Thymus (tissue), 14 donors: ENCODE measurements at places on chromosomes 16 and 17. TPM values are rescaled to one million over a fixed set of nuclear protein-coding genes. Genes with fewer than 3 reads are reported as not detected.

Gene APRT
- polyA plus RNA-seq, result 122 TPM

Gene TBC1D3B
- 3.9 TPM for polyA plus RNA-seq

Gene RAB11FIP4
- polyA plus RNA-seq, result 5.3 TPM

Gene SLFN12
- polyA plus RNA-seq, result 3.4 TPM

Gene PRSS21
- 0.68 TPM for polyA plus RNA-seq

Gene CCL8
- polyA plus RNA-seq, result 2.9 TPM

Gene RASL10B
- 0.80 TPM for polyA plus RNA-seq

Gene MGAT5B
- 1.0 TPM for polyA plus RNA-seq

Gene NOS2
- polyA plus RNA-seq, result 0.21 TPM

Gene OSGIN1
- 3.8 TPM for polyA plus RNA-seq

Gene MYCBPAP
- polyA plus RNA-seq, result 1.5 TPM

Gene TBC1D3G
- 0.94 TPM for polyA plus RNA-seq

Gene MEIOB
- 1.3 TPM for polyA plus RNA-seq

DNA sequence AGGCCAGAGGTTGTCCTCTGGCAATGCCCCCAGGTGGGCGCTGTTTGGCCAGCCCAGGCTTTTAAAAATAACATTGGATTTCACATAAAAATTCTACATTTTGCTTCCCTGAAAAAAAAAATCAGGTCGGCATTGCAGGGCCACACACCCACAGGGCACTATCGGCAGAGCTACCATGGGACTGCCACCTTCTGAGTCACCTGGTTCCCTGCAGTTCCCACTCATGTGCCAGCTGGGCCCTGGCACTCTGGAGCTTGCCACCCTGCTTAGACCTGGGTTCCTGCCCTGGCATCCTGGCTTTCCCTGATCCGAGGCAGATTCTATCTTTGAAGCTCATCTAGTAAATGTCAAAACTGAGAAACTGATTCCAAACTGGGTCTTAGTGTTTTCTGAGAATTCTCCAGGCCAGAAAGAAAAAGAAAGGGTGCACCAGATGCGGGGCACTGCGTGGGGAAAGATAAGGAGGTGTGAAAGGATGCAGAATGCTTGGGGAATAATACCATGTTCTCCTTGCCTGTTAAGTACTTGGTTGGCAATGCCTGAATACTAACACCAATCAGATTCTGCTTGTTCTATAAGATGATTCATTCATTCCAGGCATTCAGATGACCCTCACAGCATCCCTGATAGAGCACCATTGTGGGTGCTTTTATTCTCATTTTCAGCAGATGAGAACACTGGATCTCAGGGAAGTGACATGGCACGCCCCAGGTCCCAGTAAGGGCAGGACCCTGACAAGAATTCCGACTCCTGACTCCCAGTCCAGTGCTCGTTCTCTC, 51.8 kb downstream of the RAI1 start:
- no peaks in the 10 kb centered on the region for H3K36me3 ChIP-seq
- H3K27ac ChIP-seq, result no peak overlapping the region
- no peaks in the 10 kb centered on the region for H3K27me3 ChIP-seq
- H3K4me3 ChIP-seq, result no peak overlapping the region
- DNase-seq, result no peak

DNA sequence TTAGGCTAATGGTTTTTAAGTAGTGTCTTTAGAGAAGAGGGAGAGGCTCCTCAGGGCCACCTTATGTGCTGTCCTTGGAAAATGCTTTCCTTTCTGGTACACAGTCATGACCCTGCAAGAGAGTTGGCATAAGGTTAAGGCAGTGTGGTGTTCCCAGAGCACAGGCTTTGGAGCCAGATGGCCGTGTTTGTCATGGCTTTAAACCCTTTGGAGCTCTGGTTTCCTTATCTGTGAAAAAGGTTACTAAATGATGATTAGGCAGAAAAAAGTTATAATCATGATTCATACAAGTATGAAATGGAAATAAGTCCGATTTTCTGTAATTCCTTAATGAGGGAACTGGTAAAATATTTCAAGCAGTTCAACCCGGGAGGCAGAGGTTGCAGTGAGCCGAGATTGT, 13.2 kb downstream of the UTP4 start:
- H3K36me3 ChIP-seq, result peaks cover 19% of the 10 kb centered on the region
- no peaks in the 10 kb centered on the region for H3K4me1 ChIP-seq
- H3K27ac ChIP-seq, result no peak overlapping the region
- H3K4me3 ChIP-seq, result no peak overlapping the region
- no peaks in the 10 kb centered on the region for H3K27me3 ChIP-seq
- no peak for DNase-seq

DNA sequence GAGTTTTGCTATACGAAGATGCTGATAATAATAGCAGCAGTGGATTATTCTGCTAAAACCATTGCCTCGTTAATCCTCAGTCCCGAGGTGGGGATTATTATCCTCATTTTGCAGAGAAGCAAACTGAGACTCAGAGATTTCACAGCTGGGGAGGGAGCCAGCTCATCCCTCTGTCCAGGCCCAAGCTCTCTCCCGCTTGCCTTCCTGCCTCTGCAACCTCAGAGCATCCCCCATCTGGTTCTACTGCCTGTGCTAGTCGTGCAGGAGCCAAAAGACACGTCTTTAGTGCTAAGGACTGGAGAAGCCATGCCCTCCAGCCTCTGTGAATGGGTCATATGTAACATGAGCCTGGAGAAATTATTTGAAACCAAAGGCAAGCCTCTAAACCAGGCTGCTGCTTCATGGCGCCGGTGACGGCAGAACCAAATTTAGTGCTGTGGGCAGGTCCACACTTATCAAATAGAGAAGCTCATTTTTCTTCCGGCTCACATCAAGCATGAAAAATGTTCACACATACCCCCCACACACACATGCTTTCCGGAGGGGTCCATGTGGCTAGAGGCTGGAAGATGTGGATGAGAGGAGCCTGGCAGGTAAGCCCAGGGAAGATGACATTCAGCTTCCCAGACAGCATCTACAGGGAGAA, 13.5 kb downstream of the MAPT start:
- peaks cover 3% of the 10 kb centered on the region for H3K27me3 ChIP-seq
- DNase-seq, result no peak
- no peak overlapping the region for H3K4me3 ChIP-seq
- no peak overlapping the region for H3K27ac ChIP-seq
- H3K4me1 ChIP-seq, result peaks cover 2% of the 10 kb centered on the region

DNA sequence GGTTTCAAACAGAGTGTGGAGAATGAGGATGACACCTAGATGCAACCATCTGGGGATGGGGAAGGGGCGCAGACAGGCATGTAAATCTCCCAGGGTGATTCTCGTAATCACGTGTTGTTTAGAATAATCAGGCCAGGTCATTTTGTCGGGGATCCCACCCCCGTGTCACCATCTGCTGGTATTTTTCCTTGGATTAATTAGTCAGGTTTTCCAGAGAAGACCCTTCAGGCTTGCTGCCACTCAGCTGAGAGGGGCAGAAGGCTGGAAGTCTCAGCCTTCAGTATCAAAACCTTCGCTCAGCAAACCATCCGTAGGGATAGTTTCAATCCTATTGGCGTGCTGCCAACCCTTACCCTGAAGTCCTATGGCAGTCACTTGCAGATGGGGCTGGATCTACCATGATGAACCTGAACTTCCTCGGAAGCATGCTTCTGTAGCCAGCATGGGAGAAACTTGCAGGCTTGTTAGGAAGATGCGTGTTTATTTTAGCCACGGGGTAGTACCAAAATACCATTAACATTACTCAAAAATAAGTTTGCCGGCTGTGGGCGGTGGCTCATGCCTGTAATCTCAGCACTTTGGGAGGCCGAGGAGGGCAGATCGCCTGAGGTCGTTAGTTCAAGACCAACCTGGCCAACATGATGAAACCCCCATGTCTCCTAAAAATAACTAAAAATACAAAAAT, 7.5 kb upstream of the ADCY9 start:
- no peak for DNase-seq
- H3K4me1 ChIP-seq, result no peaks in the 10 kb centered on the region
- H3K36me3 ChIP-seq, result no peaks in the 10 kb centered on the region
- H3K27ac ChIP-seq, result no peak overlapping the region
- H3K4me3 ChIP-seq, result no peak overlapping the region
- peaks cover 22% of the 10 kb centered on the region for H3K27me3 ChIP-seq

DNA sequence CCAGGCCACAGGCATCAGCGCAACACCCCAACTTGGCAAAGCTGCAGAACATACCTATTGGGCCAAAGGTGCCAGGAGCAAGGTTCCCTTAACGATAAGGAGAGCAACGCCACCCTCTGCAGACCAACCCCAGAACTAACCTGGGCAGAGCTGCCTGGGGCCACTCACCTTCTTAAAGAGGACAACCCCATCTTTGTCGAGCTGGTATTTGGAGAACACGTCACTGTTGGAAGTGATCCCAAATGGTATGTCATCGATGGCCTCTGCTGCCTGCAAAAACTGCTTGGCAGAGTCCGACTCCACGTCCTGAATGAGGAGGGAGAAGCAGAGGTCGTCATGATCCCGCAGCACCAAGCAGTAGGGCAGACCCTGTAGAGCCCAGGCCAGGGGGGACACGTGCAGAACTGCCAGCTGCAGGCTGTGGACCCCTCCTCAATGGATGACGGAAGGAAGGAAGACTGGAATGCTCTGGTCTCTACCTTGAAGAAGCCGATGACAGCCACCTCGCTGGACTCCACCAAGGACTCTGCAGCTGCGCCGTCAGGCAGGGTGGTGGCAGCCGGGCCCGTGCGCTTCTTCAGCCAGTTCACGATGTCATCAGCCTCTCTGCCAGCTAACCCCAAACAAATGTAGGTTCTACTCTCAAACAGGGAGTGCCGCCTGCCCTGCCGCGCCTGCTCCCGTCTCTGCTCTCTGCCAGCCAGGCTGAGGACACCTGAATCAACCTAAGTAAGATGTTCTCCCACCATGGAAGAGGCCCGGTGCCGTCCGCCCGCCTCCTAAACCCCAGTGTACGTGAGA, 5.2 kb downstream of the P4HB start:
- no peak for DNase-seq
- H3K27me3 ChIP-seq, result no peaks in the 10 kb centered on the region
- H3K27ac ChIP-seq, result no peak overlapping the region

DNA sequence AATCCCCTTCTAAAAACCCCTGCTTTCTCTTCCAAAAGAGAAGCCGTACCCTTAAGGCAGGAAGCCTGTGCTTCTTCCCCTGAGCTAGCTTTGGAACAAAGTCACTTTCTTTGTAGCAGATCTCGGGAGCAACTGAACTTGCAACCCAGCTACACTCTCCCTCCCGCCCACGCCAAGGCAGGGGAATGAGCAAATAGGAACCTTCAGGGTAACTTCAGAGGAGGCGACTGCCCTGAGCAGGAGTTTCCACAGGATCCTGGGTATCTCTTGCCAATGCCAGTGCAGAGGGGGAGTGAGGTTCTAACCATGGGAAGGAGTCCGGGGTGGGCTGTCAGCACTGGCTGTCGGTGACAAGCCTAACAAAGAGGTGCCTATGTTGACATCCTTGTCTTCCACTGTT, 5.9 kb upstream of the PIRT start:
- H3K4me3 ChIP-seq, result no peak overlapping the region
- no peaks in the 10 kb centered on the region for H3K27me3 ChIP-seq
- H3K27ac ChIP-seq, result no peak overlapping the region
- DNase-seq, result no peak

DNA sequence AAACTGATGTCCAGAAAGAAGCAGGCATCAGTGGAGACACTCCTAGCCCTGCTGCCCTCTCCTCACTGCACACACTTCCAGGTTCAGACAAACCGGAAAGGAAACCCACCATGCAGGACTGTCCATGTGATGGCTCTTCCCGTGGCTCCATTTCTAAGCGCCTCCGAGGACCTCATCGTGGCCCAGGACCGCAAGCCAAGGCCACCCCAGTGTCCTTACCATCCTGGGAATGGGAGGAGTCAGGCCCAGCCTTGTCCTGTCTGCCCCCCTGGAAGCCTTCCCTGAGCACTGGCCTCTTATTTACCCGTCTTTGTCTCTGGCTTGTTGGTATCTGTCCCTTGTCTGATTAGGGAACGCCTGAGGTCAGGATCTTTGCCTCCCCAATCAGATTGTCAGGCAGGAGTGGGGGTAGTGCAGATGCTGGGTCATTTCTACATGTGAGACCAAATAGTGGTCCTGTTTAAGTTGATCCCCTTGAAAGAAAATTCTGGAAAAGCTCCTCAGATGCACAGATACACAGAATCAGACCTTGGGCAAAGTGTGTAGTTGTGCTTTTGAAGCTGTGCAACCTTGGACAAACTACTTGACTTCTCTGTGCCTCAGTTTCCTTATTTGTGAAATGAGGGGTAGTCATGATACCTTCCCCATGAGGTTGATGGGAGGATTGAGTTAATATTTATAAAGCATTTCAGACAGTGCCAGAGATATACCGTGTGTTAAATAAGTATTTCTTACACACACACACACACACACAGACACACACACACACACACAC, 744 bp downstream of the TAC4 start:
- peaks cover 33% of the 10 kb centered on the region for H3K27me3 ChIP-seq
- H3K27ac ChIP-seq, result no peak overlapping the region
- H3K36me3 ChIP-seq, result peaks cover 12% of the 10 kb centered on the region
- H3K4me3 ChIP-seq, result no peak overlapping the region

DNA sequence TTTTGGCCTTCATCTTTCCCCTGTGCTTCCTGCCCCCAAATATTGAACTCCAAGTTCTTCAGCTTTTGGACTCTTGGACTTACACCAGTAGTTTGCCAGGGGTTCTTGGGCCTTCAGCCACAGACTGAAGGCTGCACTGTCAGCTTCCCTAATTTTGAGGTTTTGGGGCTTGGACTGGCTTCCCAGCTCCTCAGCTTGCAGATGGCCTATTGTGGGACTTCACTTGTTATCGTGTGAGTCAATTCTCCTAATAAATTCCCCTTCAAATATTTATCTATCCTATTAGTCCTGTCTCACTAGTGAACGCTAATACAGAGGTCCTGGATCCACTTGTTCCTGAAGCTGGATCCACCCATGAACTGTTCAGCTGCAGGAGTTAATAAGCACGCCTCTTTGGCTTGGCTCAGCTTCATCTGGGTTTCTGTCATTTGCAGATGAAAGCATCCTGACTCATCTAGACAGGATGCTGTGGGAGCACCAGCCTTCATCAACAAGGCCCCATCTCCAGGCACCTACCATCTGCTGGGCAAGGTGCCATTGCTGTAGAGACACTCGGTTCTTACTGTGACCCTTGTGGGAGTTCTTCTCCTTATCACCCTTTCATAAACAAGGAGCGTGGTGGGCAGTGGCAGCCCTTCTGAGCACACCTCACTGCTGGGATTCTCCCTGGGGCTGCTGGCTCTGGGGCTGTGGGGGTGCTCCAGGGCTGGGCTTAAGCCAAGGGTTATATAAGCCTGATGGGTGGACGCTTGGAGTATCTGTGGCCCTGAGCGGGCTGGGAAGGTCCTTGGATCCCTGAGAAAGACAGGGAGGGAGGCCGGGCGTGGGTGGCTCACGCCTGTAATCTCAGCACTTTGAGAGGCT, 23.1 kb downstream of the LAT start:
- no peaks in the 10 kb centered on the region for H3K36me3 ChIP-seq
- DNase-seq, result peak; percentile 82
- H3K4me1 ChIP-seq, result peaks cover 57% of the 10 kb centered on the region
- H3K4me3 ChIP-seq, result no peak overlapping the region
- peak overlapping the region; percentile 93 for H3K27ac ChIP-seq

- DNase-seq, result no peak
- H3K4me3 ChIP-seq, result no peak overlapping the region
- no peaks in the 10 kb centered on the region for H3K27me3 ChIP-seq
- H3K36me3 ChIP-seq, result peaks cover 16% of the 10 kb centered on the region
These were observed 31.4 kb downstream of the OGFOD1 start for GRCh38 chr16:56482683-56483236.
